Eye (tissue), 1 donor: ENCODE measurements at places on chromosomes 5 and 9.

DNA sequence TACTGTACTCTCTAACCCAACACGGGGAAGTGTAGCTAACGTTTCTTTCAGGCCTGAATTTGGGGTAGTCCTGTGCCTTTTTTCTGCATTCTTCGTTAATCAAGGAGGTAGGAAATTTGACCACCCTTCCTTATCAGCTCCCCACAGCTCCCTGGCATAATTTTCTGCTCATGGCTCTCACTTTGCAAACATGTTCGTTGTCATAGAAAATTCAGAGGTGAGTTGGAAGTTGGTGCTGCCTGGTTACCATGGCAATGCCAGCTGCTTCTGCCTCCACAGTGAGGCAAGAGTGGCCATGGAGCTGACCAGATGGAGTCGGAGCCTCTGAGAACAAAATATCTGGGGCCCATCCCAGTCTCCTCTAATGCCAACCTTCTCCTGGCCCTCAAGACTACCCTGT lies 116.6 kb upstream of the BOD1 start:
- DNase-seq = no peak

- DNase-seq = no peak
These were observed 62.2 kb upstream of the ADAMTS2 start for GRCh38 chr5:179407191-179408175.

DNA sequence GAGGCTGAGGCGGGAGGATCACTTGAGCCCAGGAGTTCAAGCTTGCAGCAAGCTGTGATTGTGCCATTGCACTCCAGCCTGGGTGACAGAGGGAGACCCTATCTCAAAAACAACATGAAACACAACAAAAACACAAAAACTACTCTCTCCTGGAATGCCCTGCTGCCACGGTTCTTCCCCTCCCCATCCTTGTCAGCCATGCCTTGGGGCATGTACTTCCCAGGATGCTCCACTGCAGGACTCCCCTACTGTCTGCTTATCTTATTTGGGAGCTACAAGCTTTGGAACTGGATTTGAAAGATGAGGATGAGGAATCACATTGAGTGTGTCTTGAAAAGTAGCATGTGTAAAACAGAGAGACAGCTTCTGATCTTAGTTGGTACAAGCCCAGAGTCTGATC lies 40.1 kb upstream of the KIAA1958 start:
- no peak for DNase-seq

GRCh38 chr5:60483050-60483449 lies 216.9 kb downstream of the DEPDC1B start:
- DNase-seq = no peak

GRCh38 chr9:18185196-18185595 lies 288.8 kb upstream of the ADAMTSL1 start:
- no peak for DNase-seq

DNA sequence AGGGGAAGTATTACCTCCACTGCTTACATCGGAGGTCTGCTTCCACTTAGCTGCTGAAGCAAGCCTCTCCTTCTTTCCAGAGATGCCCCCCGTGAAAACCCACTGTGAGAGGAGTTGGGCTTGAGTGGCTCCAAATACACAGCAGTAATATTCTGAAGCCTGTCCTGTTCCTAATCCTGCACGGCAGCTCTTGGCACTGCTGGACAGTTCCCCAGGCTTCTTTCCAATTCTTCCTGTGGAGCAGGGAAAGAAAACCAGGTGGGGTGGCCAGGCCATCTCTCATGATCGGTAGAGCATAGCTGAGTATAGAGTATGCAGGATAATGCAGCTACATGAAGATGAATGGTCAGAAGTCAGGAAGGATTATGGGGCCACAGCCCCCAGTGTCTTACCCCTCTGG lies 335.3 kb downstream of the MARCHF11 start:
- no peak for DNase-seq
